ENCODE measurements at places on chromosomes 2 and 18.

- DNase-seq = no peak
Observed at GRCh38 chr2:110107092-110108079, 8.2 kb downstream of the MALL start.

DNA sequence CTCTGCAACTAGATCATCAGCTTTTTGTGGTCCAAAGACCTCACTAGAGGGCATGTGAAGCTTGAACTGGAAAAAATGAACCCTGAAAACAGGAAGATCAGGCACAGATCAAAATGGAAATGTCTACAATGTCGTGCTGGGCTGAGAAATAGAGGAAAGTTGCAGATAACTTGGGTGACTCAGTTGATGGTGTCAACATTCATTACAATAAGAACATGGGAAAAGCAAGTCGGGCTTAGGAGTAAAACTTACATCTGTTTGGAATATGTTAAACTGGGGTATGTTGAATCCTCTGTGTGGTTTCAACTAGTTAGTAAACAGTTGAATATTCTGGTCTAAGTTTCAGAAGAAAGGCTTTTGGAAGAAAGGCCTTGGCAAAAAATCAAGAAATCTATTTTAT, 940.4 kb downstream of the ERBB4 start:
- no peak for DNase-seq

DNA sequence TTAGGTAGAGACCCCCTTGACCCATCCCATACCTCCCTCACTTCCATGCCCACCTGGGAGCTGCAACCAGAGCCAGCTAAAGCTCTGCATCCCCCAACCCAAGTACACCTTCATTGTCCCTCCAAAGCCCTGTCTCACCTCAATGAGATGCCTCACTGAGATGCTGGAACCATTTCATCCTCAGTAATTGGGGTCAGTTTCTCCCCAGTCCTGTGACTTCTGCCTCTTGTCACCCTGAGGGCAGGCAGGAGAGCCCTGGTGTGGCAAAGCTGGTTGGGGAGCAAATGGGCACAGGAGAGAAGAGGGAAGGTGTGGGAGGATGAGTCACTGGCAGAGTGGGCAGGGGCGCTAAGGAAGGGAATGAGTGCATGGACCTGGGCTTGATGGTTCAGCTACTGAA, 27.9 kb upstream of the NT5DC4 start:
- DNase-seq = peak; percentile 58

DNA sequence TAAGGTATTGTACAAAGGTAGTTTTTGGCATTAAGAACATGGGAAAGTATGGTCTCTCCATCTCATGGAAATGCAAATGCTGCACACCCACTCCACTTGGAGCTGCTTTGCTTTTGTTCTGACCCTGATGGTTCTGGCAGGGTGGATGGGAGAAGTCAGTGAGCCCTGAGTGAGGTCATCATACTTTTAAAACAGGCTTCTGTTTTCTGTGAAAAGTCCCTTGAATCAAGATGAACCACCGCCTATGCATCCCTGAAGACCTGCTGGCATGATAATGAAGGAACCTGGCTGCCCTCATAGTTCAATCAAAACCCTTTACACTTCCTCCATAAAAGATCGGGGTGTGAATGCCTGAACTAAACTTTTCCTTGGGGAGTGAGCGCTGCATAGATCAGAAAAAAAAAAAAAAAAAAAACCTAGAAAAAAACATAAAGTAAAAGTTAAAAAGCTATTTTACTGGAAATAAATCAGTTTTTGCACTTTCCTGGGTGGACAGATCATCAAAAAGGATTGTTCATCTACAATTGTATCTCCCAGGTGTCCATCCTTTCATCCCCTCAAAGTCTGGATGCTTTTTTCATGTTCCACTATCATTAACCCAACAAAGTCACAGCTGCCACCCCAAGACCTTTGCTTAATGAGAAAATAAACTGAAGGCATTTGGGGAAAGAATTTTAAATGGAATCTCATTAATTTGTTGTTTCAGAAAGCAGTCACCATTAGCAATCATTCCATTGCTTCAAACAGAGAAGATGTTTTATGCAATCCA, 728.1 kb upstream of the DDX18 start:
- no peak for DNase-seq

DNA sequence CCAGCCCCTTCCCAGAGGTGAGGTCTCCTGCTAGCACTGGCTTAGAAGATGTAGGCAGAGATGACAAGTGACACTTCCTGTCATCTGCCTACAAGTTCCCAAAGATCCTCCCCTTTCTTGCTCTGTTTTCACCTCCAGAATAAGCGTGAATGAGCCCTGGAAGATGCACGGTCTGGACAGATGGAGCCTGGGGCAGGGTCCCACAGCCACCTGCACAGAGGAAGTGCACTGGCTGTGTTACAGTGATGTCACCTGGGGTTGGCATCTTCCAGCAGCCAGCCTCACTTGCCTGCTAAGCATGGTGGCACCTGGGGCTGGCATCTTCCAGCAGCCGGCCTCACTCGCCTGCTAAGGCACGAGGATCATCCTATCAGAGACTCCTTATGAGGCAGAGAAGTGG, 32.3 kb downstream of the TMEM18 start:
- DNase-seq = no peak

DNA sequence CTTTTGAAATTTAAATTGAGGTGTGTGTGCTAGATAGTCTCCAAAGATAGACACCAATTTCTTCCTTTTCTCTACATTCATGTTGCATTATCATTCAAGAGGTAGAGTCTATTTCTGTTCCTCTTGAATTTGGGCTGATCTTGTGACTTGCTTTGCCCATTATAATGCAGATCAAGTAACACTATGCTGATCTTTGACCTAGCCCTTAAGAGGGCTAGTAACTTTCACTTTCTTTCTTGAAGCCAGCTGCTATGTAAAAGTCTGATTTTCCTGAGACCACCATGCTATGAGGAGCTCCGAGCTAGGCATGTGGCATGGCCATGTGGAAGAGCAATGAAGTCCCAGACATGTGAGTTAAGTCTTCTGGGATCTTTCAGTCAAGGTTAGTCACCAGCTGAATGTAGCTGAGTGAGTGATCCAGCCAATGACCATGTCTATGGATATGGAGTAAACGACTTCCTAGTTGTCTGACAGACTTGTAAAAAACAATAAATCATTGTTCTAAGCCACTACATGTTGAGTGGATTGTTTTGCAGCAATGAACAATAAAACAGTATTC, 189.4 kb upstream of the CWC22 start:
- DNase-seq = no peak

DNA sequence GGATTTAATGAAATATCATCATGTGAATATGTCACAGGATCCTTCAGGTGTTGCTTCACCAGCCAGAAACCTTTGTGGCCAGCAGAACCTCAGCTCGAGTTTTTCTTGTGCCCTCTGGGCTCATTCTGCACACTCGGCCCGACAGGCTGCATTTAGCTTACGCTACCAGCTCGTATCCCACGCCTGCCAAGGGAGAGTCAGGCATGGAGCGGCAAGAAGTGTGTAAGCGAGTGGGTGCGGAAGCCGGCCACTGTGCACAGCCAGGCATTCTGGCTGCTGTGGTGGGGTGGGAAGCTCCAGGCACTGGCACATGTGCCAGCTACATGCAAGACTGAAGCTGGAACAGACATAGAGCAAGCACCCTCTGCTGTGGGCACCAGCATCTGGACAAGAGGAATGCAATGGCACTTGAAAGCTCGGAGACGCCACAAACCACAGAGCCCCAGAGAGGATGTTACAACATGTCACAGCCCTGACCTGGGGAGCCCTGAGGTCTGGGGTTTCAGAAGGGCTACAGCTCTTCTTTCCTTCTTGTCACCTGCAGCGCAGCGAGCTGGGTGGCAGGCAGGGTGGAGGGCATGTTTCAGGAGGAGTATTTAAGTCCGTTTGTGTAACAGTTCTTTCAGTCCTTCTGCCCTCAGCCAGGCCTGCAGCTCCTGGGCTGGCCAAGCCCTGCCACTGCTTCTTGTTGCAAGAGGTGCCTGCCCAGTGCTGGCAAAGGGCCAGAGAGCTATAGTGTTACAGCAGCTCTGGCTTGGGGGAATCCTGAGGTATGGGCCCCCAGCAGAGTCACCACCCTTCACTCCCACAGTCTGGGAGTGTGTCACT, 257.3 kb upstream of the HNMT start:
- DNase-seq = no peak

- DNase-seq = no peak
Observed at GRCh38 chr18:36519358-36519757, 221.8 kb downstream of the FHOD3 start.

DNA sequence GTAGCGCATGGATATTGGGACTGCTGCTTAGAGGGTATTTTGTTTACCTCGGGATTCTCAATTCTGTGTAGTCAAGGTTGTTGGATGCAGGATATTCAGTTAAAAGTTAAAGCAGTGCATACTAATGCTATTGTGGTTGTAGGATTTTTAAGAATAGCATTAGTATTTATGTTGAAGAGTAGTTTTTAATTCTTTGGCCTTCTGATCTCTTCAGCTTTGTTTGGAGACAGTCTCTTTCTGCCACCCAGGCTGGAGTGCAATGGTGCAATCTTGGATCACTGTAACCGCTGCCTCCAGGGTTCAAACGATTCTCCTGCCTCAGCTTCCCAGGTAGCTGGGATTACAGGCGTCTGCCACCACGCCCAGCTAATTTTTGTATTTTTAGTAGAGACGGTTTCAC, 1.5 kb downstream of the RHBDD1 start:
- DNase-seq = no peak

DNA sequence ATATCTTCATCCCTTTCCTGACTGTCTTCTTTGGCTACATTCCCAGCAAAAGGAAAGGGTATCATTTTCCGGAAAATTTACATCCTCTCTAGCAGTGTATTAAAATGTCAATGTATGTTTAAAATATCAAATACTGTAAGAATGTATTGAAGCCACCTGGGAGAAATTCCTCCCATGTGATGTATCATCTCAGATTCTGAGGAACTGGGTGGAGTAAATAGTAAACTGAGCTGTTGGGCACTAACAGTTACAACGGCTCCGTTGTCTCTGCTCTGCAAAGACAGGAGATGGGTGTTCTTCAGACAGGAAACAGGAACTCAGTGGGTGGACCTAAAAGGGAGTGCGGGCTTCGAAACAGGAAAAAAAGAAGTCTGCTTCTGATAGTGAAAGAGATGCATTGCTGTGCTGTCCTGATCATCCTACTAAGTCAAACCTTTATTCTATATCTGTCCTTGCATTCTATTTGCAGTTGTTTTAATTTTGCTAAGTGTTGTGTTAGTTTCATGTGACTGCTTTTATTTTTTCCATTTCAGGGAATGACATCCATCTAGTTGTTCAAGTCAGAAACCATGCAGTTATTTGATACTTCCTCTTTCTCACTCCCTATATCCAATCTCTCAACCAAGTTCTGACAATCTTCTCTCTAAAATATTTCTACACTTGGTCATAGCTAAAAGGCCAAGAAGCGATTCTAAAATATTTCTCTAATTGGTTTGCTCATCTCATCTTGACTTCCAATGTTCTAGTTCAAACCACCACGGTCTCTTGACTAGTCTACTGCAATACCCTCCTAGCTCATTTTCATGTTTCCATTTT, 19.4 kb downstream of the DOK1 start:
- no peak for DNase-seq

GRCh38 chr2:196427986-196428634, 211.4 kb upstream of the CCDC150 start:
- DNase-seq = no peak

DNA sequence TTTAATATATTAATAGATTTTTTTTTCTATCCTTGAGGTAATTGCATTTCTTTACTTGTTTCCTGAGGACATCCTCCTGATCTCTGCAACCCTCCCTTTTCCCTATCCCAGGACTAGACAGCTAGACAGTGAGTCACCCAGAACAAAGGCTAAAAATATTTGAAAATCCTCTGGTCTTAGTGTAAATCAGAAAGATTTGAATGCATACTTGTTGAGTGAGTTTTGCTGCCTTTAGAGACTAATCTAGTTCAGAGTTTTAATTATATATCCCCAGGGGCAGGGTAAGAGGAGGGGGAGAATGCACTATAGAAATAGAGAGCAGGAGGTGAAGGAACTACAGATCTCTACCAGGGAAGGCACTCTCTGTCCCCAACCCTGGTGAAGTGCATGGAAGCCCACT, 202.3 kb upstream of the TCF4 start:
- no peak for DNase-seq

- no peak for DNase-seq
Observed at GRCh38 chr2:240644171-240644651, 18.9 kb downstream of the GPR35 start.

- no peak for DNase-seq
Observed at GRCh38 chr2:98378196-98378595, 31.9 kb downstream of the CNGA3 start.

GRCh38 chr2:232489516-232490220, 2.0 kb upstream of the ECEL1 start:
- DNase-seq = no peak

- DNase-seq = no peak
Observed at GRCh38 chr2:228102949-228103348, 78.5 kb downstream of the SPHKAP start.

DNA sequence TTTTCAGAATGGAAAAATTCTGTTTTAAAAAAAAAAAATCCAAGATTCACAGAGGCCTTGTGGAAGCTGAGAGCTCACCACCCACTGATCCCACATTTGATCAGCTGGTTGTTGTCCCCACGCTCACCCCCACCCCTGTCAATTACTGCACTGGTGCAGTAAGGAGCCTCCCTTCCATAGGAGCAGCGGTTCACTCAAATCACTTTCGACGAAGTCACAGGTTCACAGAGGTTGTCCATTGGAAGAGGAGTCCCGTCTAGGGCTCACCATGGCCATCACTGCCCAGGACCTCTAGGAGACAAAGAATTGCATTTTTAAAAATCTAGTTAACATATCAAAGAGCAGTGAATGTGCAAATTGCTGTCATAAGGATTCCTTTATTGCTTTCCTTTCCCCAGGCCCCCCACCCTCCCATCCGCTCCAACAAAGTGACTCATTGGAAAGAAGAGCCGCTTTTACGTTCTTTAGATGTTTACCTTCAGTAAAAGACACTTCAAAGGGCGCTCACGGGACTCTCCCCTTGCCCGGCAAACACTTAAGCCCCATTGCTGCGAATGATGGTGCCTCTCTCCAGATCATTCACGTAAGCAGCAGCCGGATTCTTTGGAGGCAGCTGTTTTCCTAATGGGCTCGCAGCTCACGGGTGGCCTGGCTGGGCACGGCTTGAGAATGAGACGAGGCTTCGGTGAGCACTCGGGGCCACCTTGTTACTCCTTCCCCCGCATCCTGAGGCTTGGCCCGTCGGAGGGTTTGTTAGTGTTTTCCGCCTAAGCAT, 165.5 kb upstream of the SALL3 start:
- no peak for DNase-seq

- DNase-seq = no peak
Observed at GRCh38 chr2:74702001-74702715, 48.1 kb downstream of the SEMA4F start.

GRCh38 chr2:98578231-98578630, 30.1 kb downstream of the COA5 start:
- DNase-seq = no peak

GRCh38 chr2:49845671-49846070, 691.4 kb upstream of the FSHR start:
- DNase-seq = no peak

DNA sequence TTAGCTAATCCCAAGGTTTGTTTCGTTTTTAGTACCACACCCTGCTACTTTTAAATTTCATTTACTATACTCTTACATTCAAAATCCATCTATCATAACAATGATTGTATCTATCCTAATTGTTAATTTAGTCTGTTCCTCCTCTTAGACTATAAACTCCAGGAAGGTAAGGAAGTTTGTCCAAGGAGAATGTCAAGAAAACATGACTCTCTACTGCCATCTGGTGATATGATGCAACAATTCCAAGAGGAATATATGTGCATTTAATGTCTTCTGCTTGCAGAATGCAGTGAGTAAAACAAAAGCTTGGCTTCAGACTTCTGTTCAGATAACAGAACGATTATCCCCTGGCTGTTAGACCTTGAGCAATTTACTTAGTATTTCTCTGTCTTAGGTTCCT, 1267.1 kb downstream of the LRP1B start:
- DNase-seq = no peak

- DNase-seq = peak; percentile 17
Observed at GRCh38 chr2:100580367-100581276, 17.8 kb downstream of the PDCL3 start.
